ENCODE measurements at places on chromosomes 7 and 10.

GRCh38 chr7:51593628-51594027 lies 277.0 kb upstream of the COBL start:
- no peaks in the 10 kb centered on the region for H3K4me1 ChIP-seq
- no peaks in the 10 kb centered on the region for H3K36me3 ChIP-seq
- no peak for DNase-seq
- no peak overlapping the region for H3K4me3 ChIP-seq
- no peak overlapping the region for H3K27ac ChIP-seq

DNA sequence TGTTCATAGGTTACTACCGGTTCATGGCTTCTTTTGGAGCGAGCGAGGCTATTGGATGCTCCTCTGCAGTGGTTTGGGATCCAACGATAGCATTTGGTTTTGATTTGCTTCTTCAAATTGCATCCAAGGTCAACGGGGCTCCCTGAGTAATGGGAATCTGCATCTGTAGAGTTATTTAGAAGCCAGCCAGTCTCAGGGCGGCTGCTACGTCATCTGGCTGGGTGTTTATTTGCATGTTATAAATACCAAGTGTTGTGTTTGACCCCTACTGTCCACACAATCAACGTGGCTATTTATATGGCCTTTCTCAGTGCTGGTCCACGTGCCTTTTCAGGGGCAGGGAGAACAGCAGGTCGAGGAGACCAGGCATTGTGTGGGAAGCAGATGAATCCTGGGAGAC lies 137.7 kb downstream of the PRPF18 start:
- H3K4me3 ChIP-seq: no peak overlapping the region
- DNase-seq: no peak
- H3K4me1 ChIP-seq: peaks cover 5% of the 10 kb centered on the region
- no peaks in the 10 kb centered on the region for H3K27me3 ChIP-seq

- H3K27me3 ChIP-seq: no peaks in the 10 kb centered on the region
- H3K4me3 ChIP-seq: no peak overlapping the region
- no peak overlapping the region for H3K27ac ChIP-seq
- no peaks in the 10 kb centered on the region for H3K36me3 ChIP-seq
- H3K4me1 ChIP-seq: no peaks in the 10 kb centered on the region
Observed at GRCh38 chr10:17169803-17170202, 31.7 kb downstream of the TRDMT1 start.

DNA sequence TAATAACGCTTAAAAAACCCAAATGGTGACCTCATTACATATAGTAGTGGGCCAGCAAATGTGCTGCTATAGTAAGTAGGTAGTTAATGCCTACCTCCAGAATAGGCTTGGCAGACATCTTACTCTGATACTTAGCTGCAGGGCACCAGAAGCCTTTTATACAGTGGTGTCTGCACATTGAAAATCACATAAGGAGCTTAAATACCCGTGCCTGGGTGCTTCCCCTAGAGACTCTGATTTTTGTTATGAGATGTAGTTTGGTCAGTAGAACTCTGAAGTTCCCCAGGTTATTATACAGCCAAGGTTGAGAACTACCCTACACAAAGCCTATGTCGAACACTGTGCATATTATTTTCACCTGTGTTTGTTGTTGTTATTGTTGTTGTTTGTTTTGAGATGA lies 47.2 kb downstream of the ANKIB1 start:
- H3K4me3 ChIP-seq: no peak overlapping the region
- no peak for DNase-seq
- no peaks in the 10 kb centered on the region for H3K4me1 ChIP-seq
- no peaks in the 10 kb centered on the region for H3K27me3 ChIP-seq
- no peaks in the 10 kb centered on the region for H3K36me3 ChIP-seq
- no peak overlapping the region for H3K27ac ChIP-seq

DNA sequence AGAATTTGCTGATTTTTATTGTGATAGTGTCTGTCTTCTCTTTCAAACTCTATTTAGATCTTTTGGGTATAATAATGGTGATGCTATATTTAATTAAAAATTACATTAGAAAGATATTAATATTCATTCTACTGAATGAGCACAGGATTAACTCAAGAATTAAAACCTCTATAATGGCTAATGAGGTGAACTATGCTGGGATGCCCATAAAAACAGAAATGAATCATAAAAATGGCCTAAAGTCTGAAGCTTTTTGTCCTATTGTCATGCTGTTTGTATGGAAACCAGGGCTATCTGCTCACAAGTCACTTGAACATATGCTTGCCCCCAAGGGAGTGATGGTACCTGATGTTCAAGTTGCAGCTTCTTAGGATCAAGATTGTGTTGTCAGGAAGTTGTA lies 76.2 kb upstream of the ICA1 start:
- H3K36me3 ChIP-seq: no peaks in the 10 kb centered on the region
- H3K27ac ChIP-seq: no peak overlapping the region
- no peaks in the 10 kb centered on the region for H3K27me3 ChIP-seq
- DNase-seq: no peak
- no peaks in the 10 kb centered on the region for H3K4me1 ChIP-seq

DNA sequence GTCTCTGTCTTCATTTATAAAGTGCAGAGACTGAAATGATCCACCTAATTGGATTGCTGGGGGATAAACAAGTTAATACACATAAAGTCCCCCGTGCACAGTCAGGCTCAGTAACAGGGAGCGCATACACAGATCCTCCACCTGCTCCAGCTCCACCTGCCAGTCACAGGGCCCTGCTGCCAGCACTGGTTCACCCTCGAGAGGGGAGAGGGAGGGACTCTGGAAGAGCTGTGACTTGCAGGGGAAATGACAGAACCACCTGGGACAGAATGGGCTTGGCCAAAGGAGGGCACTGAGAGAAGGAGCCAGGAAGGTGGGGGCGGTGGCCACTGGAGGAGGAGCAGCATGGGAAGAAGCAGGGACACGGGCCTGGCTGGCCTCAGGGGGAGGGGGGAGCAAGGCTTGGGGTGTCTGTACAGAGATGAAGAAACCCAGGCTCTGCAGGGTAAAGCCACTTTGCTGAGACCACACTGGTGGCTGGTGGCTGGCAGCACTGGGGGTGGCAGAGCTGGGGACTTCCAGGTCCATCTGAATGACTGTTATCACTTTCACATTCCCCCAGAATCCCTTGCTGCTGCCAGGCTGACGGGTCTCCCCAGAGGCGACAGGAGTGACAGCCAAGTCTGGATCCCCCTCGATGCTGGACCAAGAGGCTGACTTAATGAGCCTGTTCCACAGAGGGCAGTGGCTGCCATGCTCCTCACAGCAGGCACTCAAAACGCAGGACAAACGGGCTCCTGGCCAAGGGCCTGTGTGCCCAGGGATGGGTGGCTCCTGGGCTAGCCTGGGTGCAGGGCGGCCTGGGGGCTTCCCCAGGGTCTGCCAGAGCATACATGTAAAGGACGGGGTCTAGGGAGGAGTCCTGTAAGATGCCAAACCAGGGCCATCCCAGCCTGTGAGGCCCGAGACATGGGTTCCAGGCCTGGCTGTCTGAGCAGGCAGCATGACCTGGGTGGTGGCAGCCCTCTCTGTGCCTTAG lies 151.1 kb downstream of the SH3PXD2A start:
- no peak for DNase-seq
- no peaks in the 10 kb centered on the region for H3K27me3 ChIP-seq
- no peaks in the 10 kb centered on the region for H3K4me1 ChIP-seq
- no peak overlapping the region for H3K4me3 ChIP-seq
- no peak overlapping the region for H3K27ac ChIP-seq
